Stimulated activated CD8-positive, alpha-beta memory T cell treated with anti-CD3 and anti-CD28 coated beads, Interleukin-7, amount 100 ng/mL, for 1 hour (primary cell): ENCODE measurements at places on chromosomes 2 and 18.

DNA sequence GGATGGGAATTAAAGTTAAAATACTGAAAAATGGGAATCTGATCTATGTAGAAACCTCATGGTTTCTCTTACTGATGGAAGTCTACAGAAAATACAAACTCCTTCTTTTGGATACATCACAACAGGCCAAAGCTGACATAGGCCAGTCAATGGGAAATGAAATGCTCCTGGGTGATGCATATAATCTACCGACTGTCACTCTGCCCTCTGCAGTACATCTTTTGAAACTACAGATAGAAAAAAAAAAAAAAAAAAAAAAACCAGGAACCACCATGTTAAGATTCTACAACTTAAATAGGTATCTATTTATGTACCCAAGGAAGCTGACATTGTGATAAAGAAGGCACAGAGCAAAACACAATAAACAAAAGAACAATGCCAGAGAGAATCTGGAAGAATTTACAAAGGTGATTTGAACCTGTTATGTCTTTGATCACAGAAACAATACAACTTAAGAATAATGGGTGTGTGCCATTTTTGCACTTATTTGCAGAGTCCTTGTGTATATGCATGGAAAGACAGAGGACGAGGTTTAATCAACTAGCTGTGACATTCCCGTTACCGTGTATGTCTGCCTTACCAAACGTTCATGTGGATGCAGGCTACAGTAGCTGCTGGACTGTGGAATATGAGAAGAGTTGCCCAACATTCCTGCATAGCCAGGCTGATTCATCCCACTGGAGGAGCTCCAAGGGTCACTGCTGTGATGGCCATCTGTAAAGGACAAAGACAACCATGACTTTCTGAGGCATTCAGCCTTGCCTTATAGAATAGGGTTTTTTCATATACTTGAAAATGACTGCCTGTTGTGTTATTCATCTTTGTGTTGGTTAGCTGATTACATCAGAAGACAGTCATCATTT lies 312.7 kb downstream of the TCF4 start:
- no peak for DNase-seq

DNA sequence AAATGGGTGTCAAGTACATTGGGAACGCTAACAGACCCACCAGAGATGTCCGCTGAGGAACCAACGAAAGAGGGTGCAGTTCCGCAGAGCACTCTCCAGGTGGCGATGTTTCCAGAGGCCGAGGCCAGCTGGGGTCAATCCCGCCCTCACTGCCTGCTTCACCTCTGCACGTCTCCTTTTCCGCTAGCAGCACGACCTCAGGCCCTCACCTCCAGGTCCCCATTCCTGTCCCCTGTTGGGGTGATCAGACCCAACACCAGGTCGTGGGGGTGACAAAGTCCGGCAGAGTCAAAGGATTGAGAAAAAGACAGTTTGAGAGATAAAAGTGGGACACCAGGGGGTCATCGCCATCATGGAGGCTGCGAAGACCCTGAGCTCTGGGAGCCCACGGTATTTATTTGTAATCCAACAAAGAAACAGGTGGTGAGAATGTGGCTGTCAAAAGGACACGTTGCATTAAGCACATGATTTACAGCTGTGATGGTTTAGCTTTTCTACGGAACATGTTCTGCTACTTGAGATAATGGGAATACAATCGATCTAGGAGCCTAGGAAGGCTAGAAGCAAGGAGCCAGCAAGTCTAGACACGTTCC lies 27.3 kb downstream of the ZAP70 start:
- DNase-seq, result no peak

- DNase-seq, result no peak
These were observed 8.9 kb downstream of the PAPOLG start for GRCh38 chr2:60764736-60765534.

GRCh38 chr2:28835781-28836180 lies 25.1 kb downstream of the SPDYA start:
- DNase-seq, result no peak

GRCh38 chr2:150476286-150476685 lies 11.2 kb downstream of the RND3 start:
- no peak for DNase-seq

GRCh38 chr2:15149063-15149462 lies 412.1 kb downstream of the NBAS start:
- no peak for DNase-seq

GRCh38 chr2:69032336-69032735 lies 19.4 kb downstream of the ANTXR1 start:
- no peak for DNase-seq

- no peak for DNase-seq
These were observed 41.9 kb downstream of the KCNJ3 start for GRCh38 chr2:154740361-154740760.

GRCh38 chr18:49225160-49225559 lies 235.3 kb downstream of the DYM start:
- DNase-seq, result no peak

GRCh38 chr2:177147834-177148445 lies 64.7 kb upstream of the HNRNPA3 start:
- no peak for DNase-seq

GRCh38 chr2:71240794-71241193 lies 13.9 kb upstream of the PAIP2B start:
- DNase-seq, result no peak

GRCh38 chr18:48932822-48933510 lies 17.8 kb downstream of the SMAD7 start:
- no peak for DNase-seq

DNA sequence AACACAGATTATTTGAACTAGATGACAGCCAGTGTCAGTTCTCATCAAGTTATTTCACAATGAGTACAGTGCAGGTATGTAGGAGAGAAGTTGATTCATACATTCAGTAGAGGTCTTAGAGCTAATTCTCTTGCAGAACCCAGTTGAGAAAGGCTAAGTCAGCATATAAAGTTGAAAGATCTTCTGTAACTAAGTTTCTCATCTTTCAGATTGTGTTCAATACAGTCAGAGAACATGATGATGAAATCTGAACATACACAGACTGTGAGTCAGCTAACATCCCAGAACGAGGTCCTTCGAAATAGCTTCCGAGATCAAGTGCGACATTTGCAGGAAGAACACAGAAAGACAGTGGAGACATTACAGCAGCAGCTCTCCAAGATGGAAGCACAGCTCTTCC lies 41.9 kb upstream of the LIMS1 start:
- no peak for DNase-seq

GRCh38 chr2:112301973-112302372 lies 26.6 kb downstream of the ZC3H6 start:
- DNase-seq, result no peak

GRCh38 chr18:35029770-35030169 lies 11.4 kb upstream of the MAPRE2 start:
- no peak for DNase-seq

GRCh38 chr2:170248574-170249393 lies 70.8 kb downstream of the MYO3B start:
- DNase-seq, result no peak

GRCh38 chr2:159139216-159139933 lies 147.1 kb downstream of the WDSUB1 start:
- no peak for DNase-seq

DNA sequence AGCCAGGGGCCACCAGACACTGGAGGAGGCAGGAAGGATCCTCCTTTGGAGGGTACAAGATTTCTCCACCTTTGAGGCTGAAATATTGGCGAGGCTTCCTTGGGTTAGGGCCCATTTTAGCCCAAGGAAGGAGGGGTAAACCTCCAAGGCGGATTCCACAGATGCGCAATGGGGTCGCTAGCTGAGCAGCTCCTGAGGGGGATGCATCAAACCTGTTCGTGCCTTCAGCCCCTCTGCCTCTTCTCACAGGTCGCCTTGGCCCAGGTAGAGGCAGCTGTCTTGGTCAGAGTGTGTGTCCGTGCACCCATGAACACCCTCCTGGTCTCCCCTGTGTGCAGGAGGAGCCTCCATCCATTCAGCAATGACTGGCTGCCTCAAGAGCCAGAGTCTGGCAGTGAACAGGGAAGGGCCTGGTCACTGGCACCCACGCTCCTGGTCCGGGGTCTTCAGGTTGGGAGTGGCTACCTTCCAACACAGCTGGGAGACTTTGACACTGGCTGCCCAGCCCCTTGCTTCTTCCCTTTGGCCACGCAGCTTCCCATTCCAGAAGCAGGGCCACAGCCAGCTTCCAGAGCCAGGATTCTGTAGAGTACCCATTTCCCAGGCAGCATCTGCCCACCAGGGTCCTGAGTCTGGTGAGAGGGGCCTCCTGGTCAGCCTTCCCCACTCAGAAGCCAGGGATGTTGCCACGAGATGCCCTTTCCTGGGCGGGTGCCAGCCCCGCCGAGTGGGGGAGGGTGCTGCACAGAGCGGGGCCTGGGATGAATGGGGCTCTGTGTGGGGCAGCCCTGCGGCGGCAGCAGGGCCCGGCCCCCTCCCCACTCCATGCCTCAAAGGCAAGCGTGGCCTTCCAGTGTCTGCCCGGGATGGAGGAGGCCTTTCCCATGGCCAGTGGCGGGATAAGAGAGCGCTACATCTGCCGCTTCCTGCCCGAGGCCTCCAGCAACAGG lies 95.8 kb upstream of the GPC1 start:
- no peak for DNase-seq

DNA sequence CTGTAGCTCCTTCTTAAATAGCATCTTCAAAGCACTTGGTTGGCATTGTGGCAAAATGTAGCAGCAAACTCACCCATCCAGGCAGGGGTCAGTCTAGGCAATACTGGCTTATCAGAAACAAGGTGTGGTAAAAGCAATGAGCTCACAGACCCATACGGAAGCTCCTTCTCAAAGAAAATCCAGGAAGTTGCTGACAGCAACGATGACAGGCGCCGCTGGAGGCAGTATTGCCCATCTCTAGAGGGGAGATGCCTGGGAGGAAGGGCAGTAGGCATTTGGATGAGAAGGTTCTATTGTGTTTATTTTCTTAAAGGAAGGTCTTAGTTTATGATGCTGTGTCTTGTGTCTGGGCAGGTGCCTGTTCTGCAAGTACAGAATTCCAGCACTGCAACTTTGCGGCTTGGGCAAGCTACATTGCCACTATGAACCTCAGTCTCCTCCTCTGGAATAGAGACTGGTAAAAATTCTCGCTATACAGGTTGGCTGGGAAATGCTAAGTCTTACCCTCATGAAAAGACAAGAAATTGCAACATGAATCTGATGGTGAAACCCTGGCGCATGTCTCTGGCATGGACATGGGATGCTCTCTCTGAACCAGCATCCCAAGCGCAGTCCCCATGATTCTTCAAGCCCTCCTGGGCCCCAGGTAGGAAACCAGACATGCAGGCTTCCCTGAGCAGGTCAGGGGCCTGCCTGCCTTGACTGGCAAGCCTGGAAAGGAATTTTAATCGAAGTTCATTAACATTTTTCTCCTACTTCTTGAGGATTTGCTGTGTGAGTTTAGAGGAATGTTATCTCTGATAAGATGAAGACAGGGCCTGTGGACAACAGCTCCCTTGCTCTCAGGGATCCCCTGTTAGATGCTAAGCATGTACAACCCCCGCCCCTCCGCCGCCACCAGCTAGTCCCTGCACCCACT lies 156.0 kb downstream of the TFCP2L1 start:
- DNase-seq, result no peak

DNA sequence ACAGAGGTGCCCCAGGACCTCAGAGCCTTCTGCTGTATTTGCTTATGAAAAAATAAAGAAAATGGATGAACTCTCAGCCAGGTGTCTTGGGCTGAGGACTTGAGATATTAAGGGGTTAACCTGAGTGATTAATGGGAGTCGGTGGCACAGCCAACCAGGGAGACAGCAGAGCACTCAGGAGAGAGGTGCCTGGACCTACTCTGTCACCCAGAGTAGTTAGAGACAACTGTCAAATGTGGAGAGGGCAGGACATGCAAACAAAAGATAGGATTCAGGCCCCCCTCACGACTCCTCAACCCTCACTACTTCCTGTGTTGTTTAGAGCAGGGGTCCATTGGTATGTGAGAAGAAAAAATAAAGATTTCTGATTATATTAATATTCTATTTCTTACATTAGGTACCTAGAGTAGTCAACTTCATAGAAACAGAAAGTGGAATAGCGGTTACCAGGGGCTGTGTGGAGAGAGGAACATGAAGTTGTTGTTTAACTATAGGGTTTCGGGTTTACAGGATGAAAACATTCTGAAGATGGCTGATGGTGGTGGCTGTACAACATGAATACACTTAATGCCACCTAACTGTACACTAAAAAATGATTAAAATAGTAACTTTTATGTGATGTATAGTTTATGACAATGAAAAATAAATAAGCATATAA lies 28.6 kb upstream of the CETN1 start:
- no peak for DNase-seq

DNA sequence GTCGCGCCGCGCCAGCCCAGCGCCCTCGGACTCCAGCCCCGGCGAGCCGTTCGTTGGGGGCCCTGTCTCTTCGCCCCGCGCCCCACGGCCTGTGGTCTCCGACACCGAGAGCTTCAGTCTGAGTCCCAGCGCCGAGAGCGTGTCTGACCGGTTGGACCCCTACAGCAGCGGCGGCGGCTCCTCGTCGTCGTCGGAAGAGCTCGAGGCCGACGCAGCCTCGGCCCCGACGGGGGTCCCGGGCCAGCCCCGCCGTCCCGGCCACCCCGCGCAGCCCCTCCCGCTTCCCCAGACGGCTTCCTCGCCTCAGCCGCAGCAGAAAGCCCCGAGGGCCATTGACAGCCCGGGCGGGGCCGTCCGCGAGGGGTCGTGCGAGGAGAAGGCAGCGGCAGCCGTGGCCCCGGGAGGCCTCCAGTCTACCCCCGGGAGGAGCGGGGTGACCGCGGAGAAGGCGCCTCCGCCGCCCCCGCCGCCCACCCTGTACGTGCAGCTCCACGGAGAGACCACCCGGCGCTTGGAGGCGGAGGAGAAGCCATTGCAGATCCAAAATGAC lies 1.4 kb downstream of the PHLPP1 start:
- DNase-seq, result no peak

- no peak for DNase-seq
These were observed 230.4 kb downstream of the FHOD3 start for GRCh38 chr18:36527740-36528455.
